ENCODE measurements at places on chromosomes 12 and 14.

DNA sequence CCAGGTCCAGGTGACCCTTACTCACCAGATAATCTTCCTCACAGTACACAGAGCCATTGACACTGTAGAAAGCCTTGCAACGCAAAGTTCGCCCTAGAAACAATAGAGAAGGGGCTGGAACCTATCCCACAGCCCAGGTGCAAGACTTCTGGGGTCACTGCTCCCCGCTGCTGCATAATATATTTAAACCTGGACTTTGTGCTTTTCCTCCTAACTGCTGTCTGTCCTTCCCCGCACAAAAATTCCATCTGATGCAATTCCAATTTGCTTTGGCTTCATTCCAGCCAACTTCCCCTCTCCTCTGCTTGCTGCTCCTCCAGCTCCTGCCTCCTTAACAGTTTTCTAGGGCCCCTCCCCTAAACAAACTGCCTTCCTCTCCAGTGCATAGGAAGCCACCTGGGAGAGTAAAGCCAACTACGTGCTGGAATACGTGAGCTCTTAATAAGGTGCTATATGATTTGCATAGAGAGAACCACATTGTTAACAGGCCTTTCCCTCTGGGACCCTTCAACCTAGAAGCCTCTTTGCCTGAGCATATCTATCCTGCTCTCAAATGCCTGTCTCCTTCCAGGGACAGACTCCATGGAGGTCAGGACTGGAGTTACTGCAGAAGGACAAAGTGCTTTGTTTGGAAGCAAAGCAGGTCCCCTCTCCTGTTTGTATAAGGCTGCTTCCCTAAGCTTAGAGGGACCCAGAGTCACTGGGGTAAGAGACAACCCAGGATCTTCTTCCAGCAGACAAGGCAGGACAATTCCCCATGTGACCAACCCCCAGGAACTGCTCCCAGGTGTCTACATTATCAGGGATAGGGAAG lies 5.5 kb downstream of the AJUBA start:
- no peak for DNase-seq

DNA sequence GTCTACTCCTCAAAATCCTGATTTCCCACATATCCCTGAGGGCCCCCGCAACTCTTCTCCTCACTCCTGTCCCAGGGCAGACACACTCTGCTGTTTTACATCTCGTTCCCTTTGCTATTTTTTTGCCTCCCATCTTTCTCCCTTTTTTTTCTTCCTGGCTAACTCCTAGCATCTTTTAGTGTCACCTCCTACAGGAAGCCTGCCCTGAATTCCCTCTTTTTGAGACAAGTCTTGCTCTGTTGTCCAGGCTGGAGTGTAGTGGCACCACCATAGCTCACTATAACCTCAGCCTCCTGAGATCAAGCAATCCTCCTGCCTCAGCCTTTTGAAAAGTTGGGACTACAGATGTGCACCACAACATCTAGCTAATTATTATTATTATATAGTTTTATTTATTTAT lies 13.3 kb downstream of the MORN3 start:
- DNase-seq, result no peak

- no peak for DNase-seq
These were observed 191.9 kb downstream of the NUBPL start for GRCh38 chr14:31752867-31753661.

GRCh38 chr12:15558915-15559528 lies 230.2 kb downstream of the EPS8 start:
- no peak for DNase-seq

- no peak for DNase-seq
These were observed 15.7 kb downstream of the PGAM5 start for GRCh38 chr12:132726386-132726785.

DNA sequence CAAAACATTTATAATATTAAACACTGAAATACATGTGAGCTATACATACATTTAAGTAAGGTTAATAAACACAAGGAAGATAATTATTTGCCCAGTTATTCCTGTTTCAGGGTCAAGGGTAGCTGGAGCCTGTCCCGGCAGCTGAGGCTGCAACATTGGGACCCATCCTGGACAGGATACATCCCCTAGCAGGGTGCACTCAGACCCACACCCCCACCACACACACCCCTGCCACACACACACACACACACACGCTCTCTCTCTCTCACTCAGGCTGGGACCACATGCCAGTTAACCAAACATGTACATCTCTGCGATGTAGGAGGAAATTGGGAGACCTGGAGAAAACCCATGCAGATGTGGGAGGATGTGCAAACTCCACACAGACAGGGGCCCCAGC lies 112.6 kb upstream of the TMCC3 start:
- DNase-seq, result no peak

GRCh38 chr12:109462868-109463692 lies 14.0 kb downstream of the KCTD10 start:
- DNase-seq, result no peak

DNA sequence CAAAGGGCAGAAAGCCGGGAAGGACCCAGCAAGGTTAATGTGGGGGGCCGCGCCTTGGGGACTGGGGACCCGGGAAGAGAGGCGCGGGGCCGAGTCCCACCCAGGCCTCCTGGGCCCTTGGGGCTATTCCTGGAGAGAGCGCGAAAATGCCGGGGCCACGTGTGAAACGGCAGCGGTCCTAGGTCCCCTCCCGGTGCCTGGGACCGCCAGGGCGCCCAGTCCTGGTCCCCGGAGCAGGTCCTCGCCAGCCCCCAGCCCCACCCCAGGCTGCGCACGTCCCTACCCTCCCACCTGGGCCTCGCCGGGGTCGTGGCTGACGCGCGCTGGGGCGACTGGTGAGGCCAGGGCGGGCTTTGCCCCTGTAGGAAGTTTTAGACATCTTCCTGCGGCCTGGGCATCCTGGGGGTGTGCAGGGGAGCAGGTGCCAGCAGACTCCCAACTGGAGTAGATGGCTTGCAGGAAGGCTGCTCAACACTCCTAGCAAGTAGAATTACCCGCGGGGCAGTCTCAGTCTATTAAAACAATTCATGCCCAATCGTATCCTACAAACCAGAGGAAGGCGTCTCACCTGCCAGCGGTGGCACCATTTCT lies 708 bp downstream of the FAR2 start:
- DNase-seq, result no peak
